ENCODE measurements at places on chromosomes 5 and 9.

DNA sequence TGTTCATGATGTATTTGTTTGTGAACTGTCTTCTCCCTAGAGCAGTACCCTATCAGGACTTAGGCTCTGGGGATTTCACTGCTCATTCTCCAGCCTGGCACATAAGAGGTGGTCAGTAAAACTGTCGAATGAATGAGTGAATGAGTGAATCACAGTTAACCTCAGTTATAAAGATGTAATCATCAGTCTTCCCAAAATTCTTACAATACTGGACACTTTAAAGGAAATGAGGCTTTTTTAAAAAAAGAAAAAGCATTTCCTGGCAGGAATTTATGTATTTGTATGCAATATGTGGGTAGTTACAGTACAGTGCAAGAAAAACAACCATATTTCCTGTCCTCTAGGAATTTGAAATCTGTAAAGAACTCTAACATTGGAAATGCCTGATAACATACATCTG lies 59.6 kb downstream of the RAI14 start:
- no peak for DNase-seq

DNA sequence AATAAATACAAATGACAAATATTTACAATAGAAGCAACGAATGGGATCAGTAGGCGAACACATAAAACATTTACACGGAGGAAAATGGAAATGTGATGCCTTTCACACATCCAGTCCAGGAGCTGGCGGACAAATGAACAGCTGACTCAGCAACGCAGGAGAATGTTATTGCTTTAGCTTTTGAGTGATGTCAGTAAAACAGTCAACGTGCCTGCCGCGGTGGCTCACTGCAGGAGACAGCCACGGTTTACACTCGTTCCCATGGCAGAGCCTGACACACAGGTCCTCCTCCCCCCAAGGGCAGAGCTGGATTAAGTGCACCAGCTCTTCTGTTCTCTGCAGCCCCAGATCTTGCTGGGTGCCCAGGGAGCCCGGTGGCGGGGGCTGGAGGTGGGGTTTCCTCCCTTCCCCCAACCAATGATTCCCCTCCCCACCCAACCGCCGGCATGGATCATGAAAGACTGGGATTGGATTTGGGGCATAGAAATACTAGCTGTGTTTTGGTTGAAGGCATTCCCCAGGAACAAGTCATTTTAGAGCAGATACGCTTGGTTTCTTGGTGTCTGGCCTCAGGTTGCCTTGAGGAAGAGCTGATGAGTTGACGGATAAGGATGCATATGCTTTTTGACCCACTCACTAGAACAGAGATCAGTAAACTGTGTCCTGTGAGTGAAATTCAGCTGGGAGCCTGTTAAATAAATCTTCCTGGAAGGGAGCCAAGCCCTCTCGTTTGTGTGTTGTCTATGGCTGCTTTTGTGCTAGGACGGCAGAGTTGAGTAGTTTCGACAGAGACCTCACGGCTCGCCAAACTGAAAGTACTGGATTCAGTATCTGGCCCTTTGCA lies 12.5 kb downstream of the STC2 start:
- peak; percentile 51 for DNase-seq

GRCh38 chr9:113993838-113994540 lies 84.1 kb downstream of the AMBP start:
- DNase-seq: peak; percentile 58

- DNase-seq: no peak
These were observed 500.0 kb downstream of the SPATA31D1 start for GRCh38 chr9:82488313-82489200.

GRCh38 chr5:149213264-149213880 lies 58.3 kb upstream of the AFAP1L1 start:
- DNase-seq: no peak

- no peak for DNase-seq
These were observed 131.8 kb upstream of the ACOT12 start for GRCh38 chr5:81525690-81526089.

- DNase-seq: no peak
These were observed 34.8 kb downstream of the LSM11 start for GRCh38 chr5:157778121-157778805.

DNA sequence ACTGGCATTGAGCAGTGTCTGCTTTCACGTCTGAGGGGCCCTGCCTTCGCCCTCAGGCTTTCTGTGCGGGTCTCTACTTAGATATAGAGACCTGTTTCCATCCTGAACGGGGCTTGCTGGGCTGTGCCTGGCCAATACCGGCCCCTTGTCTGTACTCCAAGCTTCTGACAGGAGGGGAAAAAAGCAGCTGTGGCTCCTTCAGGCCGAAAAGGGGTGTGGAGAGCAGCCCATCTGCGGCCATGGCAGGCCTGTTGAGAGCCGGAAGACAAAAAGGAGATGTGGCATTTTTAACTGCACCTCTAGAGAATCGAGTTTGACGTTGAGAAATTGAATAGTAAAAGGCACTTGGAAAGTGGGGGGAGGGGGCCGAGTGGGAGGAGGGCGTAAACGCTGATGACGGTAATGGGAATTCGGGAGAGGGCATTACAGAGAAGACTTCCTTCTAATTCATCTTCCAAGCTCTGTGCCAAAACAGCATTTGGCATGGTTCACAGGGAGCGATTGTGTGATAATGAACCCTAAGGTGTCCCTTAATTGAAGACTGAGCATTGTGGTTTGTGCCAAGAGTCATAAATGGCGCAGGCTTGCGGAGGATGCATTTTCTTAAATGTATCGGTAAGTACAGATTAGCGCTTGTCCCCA lies 25.1 kb upstream of the PRDM12 start:
- DNase-seq: no peak

DNA sequence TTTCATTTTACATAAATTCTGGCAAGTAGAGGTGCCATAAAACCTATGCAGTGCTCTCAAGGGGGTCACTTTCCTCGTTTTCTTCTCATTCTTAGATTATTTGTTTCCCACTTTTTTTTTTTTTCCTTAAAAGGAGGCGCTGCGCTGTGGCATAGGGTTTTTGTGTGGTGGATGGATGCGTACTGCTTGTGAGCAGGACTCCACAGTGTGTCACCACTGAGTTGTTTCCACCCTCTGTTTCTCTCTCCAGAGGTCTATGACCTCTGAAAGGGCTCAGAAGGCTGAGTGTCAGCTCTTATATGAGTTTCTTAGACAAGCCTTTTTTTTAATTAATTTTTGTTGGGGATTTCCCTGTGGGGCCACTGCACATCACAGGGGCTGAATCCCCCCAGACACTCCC lies 13.6 kb upstream of the CLTB start:
- no peak for DNase-seq

- no peak for DNase-seq
These were observed 217.3 kb upstream of the KLF4 start for GRCh38 chr9:107706701-107707427.

DNA sequence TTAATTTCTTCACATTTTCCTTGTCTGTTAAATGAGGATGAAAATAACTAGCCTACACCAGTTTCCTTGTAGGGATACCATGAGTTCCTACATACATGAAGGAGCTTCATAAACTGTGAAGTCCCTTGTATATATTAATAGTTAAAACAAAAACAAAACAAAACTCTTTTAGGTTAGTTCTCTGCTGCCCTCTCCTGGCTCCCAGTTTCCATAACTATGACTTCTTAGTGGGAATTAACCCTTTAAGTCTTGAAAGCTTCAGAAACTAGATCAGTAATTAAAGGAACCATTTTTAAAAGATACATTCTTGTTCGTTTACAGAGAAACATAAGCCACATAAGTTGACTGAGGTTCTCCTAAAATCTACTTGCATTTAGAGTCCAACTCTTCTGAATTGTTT lies 500.0 kb upstream of the C9orf72 start:
- no peak for DNase-seq
